Esophagus squamous epithelium (tissue), 5 donors: ENCODE measurements at places on chromosomes 11 and 22.

- no peak for DNase-seq
These were observed 1.6 kb upstream of the PHLDA2 start for GRCh38 chr11:2930704-2931419.

GRCh38 chr22:38859581-38860282 lies 12.3 kb downstream of the CBX6 start:
- DNase-seq: no peak

DNA sequence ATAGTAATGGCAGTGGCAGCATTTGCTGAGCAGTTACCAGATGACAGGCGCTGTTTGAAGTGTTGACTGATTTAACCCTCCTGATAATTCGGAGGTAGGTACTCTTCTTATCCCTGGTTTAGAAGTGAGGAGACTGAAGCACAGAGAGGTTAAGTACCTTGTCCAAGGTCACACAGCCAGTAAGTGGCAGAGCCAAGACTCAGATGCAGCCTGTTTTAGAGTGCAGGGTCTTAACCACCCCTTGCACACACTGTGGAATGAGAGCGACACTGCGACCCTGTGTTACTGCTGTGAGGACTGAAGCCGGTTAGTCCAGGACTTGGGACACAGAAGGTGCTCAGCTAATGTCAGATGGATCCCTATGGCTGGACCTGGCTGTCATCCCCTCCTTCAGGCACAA lies 34.7 kb downstream of the DAGLA start:
- no peak for DNase-seq

DNA sequence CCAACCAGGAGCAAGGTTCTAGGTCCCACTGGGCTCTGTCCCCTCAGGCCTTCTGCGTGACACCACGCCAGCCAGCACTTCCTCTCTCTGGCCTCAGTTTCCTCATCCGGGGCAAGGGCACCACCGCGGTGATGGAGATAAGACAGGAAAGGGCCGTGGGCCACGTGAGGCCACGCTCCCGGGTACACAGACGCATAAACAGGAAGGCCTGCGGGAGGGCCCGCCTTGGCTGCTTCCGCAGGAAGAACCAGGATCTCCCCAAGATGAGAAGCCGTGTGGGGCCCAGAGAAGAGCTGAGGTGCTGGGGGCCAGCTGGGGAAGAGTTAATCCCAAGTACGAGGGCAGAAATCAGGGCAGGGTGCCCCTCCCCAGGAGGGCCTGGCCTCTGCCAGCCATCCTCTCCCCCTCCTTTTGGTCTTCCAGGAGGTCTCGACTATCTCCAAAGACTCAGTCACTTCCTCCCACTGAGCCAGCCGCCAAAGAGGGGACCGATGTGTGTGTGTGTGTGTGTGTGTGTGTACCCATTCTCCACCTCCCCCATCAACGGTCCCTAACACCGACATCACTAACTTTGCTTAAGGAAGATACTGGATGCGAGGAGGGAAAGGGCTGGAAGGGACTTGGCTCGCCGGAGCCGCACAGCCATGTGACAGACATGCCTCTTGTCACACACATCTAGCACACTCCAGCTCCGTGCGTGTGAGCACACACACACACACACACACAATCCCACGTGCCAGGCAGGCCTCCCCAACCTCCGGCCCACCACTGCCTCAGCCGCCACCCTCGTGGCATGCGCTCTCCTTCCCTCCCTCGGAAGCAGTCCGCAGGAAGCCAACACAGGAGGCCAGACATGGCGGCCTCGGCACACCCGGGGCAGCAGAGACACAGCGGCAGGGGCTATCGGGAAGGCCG lies 1.4 kb downstream of the MFNG start:
- DNase-seq: peak; percentile 67

- DNase-seq: no peak
These were observed 757 bp downstream of the RNASEH2C start for GRCh38 chr11:65719871-65720210.
